ENCODE measurements at places on chromosomes 11 and 22.

DNA sequence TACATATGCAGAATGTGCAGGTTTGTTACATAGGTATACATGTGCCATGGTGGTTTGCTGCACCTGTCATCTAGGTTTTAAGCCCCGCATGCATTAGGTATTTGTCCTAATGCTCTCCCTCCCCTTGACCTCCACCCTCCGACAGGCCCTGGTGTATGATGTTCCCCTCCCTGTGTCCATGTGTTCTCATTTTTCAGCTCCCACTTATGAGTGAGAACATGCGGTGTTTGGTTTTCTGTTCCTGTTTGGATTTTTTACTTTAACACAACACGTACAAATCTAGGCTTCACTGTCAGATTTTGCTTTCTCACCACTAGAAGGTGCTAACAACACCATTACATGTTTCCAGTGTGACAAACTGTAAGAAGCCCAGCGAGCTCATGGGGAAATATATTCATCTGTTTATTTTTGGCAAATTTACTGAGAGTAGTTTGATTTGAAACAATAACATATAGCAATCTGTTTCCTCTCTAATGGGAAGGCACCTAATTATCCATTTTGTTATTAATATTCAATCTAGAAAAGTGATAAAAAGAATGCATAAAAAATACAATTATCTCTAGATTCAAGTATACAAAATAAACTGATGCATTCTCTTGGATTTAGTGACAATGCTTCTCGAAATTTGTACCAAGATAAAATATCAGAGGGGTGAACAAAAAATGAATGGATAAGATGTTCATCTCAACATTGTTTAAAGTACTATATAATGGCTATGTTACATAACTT is 23.2 kb upstream of the BIRC3 start:
- DNase-seq = no peak

GRCh38 chr11:106271686-106272085 is 194.2 kb downstream of the AASDHPPT start:
- DNase-seq = no peak

DNA sequence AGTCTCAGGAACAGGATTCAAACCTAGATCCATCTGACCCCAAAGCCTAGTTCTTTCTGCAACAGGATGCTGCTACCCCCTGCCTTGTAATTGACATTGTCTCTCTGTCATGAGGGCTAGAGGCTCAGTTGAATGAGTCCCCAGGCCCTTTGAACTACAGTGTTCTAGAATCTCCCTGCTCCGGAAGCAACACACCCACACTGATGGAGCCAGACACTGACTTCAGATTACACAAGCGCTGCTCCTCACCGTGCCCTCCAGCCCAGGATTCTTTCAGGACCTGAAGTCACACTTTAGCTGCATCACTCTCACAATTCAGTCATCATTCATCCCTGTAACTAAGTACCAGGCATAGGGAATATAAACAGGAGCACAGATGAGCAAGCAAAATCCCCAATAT is 69.6 kb downstream of the RAB30 start:
- no peak for DNase-seq

GRCh38 chr11:132898021-132898420 is 634.3 kb downstream of the OPCML start:
- DNase-seq = no peak

GRCh38 chr11:86918973-86919372 is 36.2 kb downstream of the FZD4 start:
- no peak for DNase-seq

DNA sequence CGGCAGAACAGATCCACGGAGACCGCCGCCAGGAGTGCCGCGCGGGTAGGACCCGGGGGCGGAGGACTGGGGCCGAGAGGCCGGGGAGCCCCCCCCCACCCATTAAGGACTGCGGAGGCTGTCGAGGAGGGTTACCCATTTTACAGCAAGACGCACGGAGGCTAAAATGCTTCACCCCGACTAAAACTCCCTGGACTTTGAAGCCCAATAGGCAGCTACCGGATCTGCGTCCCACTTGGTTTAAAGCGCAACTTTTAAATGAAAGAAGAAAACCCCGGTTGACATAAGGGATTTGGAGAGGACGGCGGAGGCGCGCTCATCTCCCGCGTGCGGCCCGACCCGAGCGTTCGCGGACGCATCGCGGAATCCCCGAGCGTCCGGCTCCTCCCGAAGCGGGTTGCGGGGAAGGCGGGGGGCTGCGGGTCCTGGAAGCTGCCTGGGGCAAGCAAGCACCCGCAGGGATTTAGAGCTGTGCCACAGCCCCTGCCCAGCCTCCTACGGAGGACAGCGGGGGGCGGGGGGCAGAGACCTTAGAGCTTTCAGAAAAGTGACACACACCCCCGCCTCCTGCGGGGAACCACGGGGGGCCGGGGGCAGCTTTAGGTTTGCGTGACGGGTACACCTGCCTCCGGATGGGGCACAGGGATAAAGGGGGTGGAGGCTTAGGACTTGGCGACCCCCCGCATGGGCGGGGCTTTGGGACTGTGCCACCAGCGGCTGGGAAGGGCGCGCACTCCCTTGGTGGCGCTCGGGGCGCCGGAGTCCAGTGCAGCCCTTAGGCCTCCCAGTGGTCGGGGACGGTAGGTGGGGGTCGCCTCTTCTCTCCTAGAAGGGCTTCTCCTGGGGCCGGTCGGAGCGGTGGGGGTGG is 760 bp upstream of the CELSR1 start:
- DNase-seq = no peak

DNA sequence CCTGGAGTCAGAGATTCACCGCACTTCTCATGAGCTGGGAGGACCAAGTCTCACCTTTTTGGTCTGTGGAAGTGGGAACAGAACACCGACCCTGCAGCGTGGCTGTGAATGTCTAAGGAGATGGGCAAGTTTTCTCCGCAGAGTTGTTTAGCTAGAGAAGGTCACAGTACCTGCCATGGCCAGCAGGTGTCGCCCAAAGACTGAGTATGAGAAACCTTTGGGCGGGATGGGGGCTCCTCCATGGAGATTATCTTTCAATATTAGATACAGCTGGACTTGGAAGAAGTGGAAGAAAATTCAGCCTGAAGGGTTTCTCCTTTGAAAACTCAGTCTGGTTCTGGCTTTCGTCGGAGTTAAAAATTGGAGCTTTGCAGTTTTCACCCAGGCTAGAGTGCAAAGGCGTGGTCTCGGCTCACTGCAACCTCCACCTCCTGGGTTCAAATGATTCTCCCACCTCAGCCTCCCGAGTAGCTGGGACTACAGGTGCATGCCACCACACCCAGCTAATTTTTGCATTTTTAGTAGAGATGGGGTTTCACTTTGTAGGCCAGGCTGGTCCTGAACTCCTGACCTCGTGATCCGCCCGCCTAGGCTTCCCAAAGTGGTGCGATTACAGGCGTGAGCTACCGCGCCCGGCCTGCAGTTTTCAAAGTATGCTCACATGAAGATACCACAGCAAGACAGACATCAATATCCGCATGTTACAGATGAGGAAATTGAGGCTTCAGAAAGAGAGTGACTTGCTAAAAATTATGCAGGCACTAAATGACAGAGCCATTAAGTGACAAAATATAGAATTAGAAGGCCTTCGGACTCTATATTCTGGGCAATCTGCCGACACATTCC is 10.7 kb upstream of the DSCAML1 start:
- peak; percentile 87 for DNase-seq

DNA sequence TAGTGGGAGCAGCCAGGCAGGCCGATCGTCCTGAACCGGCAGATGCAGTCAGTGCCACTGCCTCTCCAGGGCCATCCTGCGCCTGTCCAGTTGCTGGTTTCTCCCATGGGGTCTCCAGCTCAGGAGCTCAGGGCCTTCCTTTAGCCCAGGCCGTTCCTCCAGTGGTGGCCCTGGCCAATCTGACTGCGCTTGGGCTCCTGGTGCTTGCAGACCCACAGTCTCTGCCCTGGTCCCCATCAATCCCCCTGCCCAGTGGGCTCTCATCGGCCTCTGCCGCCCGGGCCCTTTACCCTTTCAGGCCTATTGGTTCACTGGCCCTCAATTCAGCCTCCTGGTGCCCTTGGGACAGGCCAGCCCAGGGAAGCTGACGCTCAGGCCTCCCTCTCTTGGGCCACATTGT is 29.2 kb upstream of the TSKU start:
- DNase-seq = no peak
